Lung (tissue), 17 donors: ENCODE measurements at places on chromosomes 7 and 10. TPM values are rescaled to one million over a fixed set of nuclear protein-coding genes. Genes with fewer than 3 reads are reported as not detected.

PRSS2 gene
- not detected for total RNA-seq

DNA sequence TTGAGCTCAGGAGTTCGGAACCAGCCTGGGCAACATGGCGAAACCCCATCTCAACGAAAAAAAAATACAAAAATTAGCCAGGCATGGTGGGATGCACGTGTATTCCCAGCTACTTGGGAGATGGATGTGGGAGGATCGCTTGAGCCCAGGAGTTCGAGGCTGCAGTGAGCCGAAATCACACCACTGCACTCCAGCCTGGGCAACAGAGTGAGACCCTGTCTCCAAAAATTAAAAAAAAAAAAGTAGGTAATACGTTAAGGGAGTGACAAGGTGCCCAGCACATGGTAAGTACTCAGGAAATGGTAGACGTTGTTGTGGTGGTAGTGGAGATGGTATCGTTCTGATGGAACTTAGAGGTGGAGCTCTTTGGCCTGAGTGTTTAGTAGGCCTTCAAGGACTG lies 41.0 kb upstream of the XPNPEP1 start:
- no peak for DNase-seq

- DNase-seq = no peak
Observed at GRCh38 chr7:152544481-152544927, 108.7 kb upstream of the KMT2C start.

- DNase-seq = no peak
Observed at GRCh38 chr7:156518466-156518865, 122.1 kb upstream of the RNF32 start.

DNA sequence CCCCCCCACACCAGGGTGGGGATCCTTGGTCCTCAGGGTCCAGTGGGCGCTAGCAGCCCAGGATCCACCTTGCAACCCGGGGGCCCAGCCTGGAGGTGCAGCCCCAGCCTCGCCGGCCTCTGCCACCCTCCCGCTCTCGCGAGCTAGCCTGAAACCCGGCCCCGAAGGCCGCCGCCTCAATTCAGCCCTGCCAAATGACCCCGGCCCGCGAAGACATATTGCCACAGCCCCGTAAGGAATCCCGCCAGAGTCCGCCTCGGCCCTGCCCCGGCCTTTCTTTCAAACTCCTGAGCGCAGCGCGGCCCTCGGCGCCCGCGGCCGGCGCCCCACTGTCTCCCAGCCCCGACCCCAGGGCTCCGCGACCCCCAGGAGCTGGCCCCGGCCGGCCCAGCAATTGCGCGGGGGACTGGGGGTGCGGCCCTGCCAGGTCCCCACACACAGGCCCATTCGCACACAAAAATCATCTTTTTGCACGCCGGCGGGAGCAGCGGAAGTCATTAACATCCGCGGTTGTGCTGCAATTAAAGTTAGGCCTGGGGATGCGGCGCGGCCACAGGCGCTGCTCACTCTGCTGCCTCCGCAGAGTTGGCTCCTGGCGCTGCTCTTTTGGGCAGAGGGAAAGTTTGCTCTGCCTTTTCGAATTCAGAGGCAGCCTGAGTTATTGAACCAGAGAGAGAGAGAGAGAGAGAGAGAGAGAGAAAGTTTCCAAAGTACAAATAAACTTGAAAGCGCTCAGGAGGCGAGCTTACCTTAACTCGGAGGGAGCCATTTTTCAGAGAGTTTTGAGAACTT lies 4.0 kb downstream of the HOXA5 start:
- peak; percentile 61 for DNase-seq

GRCh38 chr10:90418869-90419652 lies 438.8 kb downstream of the HTR7 start:
- DNase-seq = no peak

DNA sequence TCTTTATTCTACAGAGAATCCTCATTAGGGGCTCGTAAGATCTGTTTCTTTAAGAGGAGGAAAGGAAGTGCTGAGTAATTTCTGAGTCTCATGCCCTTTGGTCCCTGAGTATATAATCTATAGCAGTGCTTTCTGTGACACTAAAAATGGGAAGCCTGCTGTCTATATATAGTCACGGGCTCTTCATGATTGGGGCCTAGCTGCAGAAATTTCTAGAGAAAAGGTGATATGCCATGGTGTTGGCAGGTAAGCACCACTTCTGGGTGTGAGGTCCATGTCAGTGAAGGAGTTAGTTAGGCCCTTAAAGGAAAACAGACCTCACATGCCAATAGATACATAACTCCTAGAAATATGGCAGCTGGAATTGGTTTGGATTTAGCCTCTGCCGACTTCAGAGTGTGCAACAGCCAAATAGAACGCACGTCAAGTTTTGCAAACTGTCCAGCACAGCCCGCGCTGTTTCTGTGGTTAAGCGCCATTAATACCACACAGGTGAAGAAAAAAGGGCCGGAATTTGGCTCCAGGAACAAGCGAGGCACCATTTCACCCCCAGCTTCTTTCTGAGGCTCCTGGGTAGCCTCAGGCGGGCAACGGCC lies 123.2 kb downstream of the TACC2 start:
- DNase-seq = no peak

DNA sequence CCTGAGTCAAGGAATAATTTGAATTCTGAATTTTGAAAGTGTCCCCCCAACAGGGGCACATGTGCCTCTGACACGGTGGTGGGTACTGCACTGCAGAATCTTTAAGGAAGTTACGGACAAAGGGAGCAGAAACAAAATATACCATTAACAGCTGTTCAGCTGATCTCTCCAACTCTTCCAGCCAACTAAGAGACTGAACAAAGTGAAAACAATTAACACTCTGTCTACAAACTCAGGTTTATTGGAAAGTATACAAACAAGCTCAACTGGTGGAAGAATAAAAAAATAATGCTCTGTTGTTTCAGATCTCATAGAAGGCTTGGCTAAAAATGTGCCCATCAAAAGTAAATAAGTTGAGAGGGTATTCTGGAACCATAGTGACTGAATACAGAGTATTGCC lies 34.4 kb downstream of the ASB4 start:
- DNase-seq = no peak

DNA sequence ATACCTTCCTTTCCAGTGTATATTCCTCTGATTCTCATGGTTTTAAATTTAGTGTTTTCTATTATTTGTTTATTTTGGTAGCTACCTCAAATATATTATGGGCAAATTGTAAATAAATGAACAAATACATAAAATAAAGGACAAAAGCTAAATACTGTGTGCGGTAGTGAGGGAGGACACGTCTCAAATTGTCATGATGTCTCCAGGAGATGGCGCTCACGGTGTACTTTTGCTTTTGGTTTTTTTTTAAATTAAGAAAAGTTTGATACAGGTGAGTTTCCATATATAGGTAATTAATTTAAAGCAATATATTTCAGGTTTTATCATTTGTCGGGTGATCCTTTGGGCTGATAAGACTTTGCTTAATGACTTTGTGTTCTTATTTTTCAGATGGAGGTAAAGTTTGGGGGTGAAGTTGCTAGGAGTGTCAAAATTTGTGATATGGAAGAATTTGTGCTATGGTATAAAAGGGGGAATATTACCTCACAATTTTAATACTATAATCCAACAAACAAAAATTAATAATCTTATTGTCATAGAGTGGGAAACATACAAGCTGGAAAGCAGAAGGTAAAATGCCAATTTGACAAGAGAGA lies 68.4 kb upstream of the TMEM229A start:
- DNase-seq = peak; percentile 41

DNA sequence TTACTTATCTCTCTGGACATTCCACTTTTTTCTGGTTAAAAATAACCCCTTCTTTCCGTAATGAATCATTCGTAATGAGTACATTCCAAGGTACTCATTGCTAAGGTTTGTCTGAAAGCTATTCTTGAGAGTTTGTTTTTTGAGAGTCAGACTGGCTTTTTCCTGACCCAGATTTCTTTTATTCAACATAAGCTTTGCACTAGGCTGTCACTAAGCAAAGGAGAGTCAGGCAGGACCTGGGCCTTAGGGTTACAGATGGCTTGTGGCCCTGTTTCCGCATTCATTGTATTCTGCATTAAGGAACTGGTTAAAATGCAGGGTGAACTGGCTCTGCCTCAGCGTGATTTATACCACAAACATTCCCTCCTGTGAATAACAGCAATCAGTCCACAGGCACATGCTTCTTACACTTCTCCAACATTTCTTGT lies 84.1 kb downstream of the POM121L12 start:
- peak; percentile 15 for DNase-seq
